ENCODE measurements at places on chromosomes 5 and 9.

DNA sequence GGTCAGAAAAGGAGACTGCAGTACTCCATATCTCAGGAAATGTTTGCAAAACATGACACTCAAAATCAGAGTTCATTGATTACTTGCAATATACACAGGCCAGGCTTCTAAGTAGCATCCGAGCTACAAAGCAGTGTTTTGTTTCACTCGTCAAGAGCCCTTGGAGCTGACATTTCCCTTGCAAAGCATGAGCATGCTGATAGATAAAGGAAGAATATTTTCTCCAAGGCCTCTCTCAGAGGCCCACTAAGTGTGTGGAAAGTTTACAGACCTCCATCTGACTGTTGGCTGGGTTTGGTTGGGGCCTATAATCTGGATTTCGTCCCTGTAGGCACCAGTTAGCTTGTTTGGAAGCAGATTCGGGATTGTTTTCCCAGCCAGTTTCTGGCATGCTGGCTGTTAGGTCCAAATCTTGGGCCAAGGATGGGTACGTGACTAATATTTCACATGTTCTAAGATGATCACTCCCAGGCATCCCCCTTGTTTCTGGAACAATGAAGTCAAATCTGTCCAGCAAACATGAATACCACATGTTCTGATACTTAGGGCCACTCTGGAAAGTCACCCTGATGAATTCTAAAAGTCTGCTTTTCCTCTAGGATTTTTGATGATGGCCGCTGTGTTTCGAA lies 161.3 kb downstream of the RFK start:
- no peak for DNase-seq

DNA sequence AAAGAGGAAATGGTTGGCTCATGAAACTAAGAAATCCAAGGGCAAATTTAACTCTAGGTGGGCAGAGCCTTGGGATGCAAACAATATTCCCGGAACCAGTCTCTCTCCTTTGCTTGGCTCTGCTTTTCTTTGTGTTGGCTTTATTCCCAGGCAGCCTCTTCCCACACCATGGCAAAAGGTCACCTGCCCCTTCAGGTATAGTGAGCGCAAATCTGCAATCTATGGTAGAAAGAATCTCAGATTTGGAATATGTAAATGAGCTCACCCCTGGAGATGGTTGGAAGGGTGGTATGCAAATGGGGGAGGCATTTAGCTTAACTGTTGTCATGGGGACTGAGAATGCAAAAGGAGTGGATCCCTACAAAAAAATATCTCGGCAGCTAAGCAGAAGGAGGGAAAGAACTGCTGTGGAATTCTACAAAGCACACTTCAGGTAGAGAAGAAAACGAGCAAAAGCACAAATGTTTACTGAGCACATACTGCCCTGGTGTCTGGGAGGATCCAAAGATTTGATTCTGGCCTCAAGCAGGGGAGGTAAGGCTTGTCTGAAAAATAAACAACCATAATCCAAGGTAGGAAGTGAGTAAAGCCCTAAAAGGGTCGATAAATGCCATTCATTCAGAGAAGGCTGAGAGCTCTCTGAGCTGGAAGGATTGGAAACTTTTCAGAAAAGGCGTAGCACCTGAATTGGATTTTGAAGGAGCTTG lies 139.7 kb downstream of the TLE1 start:
- DNase-seq: no peak

DNA sequence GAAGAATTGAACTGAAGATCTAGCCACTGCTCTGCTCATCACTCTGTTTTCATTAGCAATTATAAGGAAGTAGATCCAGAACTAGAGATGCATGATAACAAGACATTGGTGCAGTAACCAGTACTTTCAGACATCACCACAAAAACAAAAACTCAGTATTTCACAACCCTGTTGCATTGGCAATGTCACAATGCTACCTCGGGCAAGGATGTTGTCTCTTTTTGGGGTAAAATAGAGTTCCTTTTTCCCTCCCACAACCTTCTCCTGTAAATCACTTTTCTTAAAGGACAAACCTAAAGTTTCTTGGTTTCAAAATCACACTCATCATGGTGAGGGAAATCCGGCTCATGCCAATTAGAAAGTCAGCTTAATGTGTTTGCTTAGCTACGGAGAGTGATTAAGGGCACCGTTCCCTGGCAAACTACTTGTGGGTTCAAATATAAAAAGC lies 420.1 kb upstream of the MEF2C start:
- no peak for DNase-seq

GRCh38 chr9:19938990-19939733 lies 150.3 kb upstream of the SLC24A2 start:
- DNase-seq: no peak

DNA sequence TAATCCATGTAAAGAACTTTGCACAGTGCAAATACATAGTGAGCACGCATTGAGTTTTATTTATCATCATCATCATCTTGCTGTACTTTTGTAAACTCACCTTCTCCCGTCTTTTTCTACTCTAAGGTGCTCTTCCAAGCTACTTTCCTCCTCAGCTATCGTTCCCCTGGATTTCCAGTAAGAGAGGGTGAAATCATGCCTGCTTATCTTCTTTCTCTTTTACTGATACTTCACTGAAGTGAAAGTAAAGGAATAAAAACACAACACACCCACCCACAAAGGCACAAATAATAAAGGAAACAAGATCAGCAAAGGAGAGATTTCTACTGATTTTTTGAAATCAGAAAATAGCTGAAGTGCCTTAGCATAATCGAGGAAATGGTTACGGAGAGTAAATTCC lies 509.9 kb downstream of the RAB3C start:
- DNase-seq: no peak

GRCh38 chr5:40796487-40796889 lies 1.7 kb downstream of the PRKAA1 start:
- DNase-seq: no peak

DNA sequence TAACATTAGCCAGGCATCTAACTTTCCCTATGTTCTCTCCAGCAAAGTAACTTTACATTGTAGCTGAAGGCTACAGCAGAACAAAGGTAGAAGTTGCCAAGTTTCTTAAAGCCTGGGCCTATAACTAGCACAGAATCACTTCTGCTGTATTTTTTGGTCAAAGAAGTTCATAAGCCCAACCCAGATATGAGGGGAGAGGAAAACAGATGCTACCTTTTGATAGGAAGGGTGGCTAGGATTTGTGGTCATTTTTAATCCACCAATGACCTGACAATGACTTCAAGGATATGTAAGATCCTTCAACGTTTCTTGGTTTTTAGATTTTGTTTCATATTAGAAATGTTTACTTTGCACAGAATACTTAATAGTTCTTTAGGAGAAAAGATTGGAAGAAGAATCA lies 64.2 kb upstream of the RANBP3L start:
- DNase-seq: no peak

GRCh38 chr5:75510836-75511434 lies 494 bp downstream of the CERT1 start:
- peak; percentile 27 for DNase-seq

- DNase-seq: no peak
Observed at GRCh38 chr5:146697211-146697610, 181.2 kb upstream of the GPR151 start.

DNA sequence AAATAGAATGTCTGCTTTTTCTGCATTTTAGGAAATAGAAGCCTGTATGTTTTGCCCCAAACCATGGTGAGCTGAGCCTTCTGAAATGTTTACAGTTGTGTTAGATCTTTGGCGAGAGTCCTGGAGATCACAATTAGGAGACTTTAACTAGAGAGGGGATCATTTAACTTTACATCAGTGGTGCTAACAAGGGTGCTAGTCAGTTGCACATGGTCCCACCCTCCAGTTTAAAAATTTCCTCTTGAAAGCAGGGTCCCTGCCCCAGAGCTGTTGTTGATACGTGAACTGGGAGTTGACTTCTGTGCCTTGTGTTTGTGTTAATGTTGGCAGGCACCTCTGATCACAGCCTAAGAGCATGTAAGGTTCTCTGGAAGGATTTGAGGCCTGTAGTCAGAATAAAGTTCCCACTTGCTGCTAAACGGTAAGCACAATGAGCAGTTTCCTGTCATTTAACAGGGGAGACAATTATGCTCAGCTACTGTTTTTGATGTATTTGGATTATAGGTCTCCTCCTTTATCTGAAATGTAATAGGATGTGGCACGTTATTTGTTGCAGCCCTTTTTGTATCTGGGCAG lies 43.7 kb downstream of the RASGRF2 start:
- DNase-seq: no peak

DNA sequence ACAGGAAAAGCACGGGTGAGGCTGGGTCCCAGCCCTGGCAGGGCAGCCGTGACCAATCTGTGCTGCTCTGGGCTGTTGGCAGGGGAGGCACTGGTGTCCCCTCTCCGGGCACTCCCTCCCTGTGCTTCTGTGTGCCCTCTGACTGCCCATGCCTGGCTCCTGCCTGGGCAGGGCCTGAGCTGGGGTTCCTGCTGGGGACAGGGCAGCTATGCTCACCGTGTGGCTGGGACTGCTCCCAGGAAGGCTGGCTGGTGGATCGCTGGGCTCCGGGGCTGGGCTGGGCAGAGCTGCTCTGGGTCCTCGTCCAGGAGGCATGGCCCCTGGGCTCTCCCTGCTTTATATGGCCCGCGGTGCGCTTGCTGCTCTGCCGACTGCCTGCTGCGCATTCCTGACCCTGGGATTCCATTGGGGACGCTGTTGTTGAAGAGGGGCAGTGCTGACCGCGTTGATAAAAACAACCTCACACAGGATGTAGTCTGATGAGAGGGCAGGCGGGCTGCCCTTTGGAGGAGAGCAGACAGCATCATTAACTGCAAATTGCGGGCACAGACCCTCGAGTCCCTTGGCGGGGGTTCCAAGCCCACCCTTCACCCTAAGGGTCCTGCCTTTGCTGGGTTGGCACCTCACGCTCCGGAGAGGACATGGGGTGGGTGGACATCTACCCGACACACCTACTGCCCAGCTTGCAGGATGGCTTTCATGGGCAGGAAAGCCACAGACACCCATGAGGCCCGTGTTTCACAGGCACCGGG lies 955 bp downstream of the QRFP start:
- no peak for DNase-seq

DNA sequence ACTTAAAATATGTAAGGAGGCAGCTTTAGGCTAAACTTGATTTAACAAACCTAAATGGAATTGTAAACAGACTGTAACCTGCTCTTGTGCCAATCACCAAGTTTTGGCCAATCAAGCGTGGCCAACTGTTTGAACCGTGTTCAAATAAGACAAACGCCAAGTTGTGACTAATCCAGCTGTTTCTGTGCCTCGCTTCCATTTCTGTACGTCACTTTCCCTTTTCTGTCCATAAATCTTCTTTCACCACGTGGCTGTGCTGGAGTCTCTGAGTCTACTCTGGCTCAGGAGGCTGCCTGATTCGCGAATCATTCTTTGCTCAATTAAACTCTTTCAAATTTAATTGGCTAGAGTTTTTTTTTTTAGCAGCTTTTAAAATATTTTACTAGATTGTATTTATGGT lies 71.3 kb downstream of the LIX1 start:
- no peak for DNase-seq

- DNase-seq: no peak
Observed at GRCh38 chr5:33257807-33258429, 182.8 kb upstream of the TARS1 start.

- DNase-seq: no peak
Observed at GRCh38 chr5:76737846-76738245, 21.9 kb downstream of the F2R start.

GRCh38 chr5:36875051-36875789 lies 1.3 kb upstream of the NIPBL start:
- DNase-seq: no peak

GRCh38 chr5:68304421-68305052 lies 89.0 kb downstream of the PIK3R1 start:
- no peak for DNase-seq

GRCh38 chr5:91820874-91821273 lies 437.8 kb upstream of the ARRDC3 start:
- DNase-seq: no peak

DNA sequence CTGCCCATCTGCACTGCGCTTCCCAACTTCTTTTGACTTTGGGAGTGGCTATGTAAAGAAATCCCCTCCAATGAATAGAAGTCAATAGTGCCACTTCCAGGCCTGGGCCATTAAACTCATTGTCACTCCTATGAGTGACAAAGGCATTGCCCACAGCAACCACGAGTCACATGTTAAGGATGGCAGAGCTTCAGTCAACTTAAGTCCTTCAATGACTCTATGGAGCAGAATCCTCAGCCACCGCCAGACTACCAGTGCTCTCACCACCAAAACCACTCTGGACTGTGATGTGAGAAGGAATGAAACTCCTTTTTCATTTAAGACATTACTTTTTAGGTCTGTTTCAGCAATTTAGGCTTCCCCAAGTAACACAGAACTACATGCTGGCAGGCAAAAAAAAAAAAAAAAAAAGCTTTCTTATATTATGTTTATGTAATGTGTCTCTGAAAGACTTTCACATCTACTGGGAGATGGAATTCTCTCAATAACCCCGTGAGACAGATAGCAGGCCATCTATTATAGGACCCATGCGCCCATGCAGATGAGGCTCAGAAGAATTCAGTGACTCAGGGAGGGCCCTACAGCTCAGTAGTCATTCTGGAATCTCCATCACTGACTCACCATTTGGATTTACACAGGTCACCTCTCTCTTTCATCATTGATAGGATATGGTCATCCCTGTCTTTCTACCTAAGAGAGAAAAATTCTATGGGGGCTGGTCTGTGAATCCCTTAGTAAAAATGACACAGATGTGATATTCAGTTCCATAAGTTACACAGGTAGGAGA lies 180.5 kb downstream of the CEMIP2 start:
- no peak for DNase-seq

DNA sequence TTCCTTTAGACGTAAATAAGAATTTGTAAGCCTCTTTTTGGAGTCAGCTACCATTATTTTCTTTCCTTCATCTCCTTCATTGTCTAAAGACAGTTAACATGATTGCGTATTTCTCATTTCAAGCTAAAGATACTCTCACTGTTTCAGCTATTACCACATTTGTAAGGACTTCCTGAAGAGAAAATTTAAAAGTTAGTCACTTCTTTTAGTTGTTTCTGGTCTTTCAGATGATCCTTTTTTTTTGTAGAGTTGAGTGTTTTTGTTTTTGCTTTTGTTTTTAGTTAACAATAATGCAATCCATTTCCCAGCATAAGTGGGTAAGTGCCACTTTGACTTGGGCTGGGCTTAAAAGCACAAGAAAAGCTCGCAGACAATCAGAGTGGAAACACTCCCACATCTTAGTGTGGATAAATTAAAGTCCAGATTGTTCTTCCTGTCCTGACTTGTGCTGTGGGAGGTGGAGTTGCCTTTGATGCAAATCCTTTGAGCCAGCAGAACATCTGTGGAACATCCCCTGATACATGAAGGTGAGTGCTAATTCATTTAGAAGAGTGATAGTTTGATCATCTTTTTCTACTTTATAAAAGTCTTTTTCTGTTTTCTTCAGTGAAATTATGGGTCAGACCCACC lies 2.0 kb downstream of the IL31RA start:
- DNase-seq: no peak

GRCh38 chr5:33153372-33153771 lies 287.4 kb upstream of the TARS1 start:
- DNase-seq: no peak
